Stimulated activated naive CD8-positive, alpha-beta T cell treated with anti-CD3 and anti-CD28 coated beads, Interleukin-15, Interleukin-2, amounts not matched to agents 100 U/mL and 50 U/mL, for 24 hours (primary cell): ENCODE measurements at places on chromosomes 5 and 9.

- DNase-seq: no peak
Observed at GRCh38 chr5:114744406-114744805, 382.5 kb downstream of the KCNN2 start.

- DNase-seq: no peak
Observed at GRCh38 chr9:87710443-87710842, 15.5 kb upstream of the CTSL start.

DNA sequence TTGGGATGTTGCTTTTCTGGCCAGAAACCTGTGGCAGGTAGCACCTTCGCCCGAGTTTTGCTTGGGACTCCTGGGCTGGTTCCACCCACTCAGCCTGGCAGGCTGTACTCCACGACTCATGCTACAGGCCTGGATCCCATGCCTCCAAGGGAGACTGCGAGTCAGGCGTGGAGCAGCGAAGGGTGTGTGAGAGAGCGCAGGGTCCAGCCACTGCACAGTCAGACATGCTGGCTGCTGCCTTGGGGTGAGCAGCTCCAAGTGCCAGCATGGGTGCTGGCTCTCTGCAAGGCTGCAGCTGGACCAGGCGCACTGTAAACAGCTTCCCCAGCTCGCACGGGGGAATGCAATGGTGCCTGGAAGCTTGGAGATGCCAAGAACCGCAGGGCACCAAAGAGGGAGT, 249.6 kb upstream of the EDIL3 start:
- DNase-seq: no peak

- no peak for DNase-seq
Observed at GRCh38 chr5:95916687-95917085, 45.0 kb downstream of the ELL2 start.

GRCh38 chr5:74143721-74144330, 496.7 kb downstream of the ENC1 start:
- no peak for DNase-seq

DNA sequence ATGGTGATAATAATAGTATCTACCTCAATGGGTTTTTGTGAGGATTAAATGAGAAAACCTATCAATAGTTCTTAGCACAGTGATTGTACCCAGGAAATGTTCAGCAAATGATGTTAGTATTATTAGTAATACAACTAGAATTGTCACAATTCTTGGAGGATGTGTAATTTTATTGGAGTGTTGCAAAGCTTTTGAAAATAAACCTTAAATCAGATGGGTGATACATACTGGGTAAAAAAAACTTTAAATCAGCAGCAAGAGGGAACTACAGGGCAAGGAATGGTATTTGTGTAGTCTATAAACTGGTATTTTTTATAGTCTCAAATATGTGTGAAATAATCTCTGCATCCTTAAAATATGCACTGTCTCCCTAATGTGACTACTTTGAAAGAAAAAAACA, 371.6 kb downstream of the PIK3R1 start:
- no peak for DNase-seq

DNA sequence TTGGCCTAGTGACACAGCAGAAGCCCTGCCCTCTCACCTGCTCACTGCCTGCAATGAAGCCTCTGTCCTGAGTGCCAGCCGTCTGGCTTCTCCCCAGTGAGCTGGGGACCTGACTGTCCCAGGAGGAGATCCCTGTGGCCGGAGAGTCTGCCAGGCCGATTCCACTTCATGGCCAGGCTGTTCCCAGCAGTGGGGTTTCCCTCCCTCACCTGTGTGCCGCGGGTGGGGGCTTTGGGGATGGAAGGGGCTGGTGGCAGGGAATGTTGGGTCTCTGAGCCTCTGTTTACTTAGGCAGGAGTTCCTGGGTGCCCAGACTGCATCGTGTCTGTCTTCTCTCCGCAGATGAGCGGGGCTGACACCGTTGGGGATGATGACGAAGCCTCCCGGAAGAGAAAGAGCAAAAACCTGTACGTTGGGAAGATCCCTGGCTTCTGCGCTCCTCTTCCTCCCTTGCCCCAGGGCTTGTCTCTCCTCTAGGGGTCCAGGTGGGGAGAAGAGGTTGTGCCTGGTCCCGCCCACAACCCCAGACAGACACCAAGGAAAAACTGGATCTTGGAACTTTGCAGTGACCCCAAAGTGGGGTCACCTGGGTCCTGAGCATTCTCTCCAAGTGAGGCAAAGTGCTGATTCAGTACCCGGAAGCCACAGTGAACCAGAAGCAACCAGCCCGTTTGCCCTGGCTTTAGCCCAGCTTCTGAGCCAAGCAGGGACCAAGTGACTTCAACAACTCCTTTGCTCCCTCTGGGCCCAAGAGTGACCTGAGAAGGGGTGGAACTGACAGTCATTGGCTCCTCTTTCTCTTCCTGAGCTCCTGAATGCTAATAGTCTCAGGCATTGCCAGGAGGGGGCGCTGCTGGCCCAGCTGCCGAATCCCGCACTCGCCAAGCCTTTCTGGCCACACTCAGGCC, 127.7 kb downstream of the RGS3 start:
- DNase-seq: peak; percentile 83

DNA sequence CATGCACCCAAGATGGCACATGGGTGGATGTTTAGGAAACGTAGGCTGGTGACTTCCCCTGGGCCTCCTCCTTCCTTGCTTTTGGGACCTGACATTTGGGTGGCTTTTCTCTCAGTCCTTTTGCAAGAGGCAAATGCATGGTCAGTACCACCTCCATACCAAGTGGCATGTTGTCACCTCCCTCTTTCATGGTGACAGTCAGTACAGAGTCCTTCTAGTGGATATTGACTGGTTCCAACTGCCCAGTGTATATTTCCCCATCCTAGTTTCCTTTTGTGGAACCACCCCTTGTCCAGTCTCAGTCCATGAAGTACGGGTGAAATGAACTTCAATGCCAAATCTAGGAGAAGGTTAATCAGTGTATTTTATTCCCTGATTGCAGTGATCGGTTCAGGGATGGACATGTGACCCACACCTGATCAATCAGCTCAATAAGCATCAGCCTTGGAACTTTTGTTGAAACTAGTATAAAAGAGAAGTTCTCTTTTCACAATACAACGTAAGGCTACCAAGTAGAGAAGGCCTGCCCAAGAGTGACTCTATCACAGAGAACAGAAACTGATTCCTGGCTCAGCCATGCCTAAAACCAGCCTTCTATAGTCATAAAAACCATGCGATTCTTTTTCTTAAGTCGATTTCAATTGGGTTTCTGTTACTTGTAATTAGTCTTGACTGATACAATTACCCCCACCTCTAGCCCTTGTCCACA, 143.4 kb upstream of the KLF9 start:
- DNase-seq: no peak

DNA sequence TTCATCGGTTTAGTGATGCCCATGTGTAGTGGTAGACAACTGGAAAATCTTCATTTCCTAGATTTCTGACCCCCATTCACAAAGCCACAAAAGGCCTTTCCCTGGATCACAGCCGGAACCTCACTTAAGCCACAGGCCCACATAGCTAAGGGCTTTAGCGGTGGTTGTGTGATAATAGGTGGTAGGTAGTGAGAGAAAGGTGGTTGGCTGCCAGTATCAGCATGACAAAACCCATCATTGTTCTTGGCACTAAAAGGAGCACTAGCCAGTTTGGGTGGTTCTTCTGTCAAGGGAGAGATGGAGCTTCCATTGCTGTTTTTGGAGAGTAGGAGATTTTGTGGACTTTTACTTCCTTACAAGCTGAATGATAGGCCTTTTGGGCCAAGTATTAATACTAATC, 9.7 kb upstream of the SLC36A2 start:
- no peak for DNase-seq
